Vagina (tissue), 2 donors: ENCODE measurements at places on chromosomes 7 and 10.

- peaks cover 10% of the 10 kb centered on the region for H3K36me3 ChIP-seq
- H3K4me3 ChIP-seq, result no peak overlapping the region
- peaks cover 67% of the 10 kb centered on the region for H3K4me1 ChIP-seq
- DNase-seq, result no peak
- no peaks in the 10 kb centered on the region for H3K27me3 ChIP-seq
Observed at GRCh38 chr7:27745064-27745583, 5.2 kb downstream of the TAX1BP1 start.

DNA sequence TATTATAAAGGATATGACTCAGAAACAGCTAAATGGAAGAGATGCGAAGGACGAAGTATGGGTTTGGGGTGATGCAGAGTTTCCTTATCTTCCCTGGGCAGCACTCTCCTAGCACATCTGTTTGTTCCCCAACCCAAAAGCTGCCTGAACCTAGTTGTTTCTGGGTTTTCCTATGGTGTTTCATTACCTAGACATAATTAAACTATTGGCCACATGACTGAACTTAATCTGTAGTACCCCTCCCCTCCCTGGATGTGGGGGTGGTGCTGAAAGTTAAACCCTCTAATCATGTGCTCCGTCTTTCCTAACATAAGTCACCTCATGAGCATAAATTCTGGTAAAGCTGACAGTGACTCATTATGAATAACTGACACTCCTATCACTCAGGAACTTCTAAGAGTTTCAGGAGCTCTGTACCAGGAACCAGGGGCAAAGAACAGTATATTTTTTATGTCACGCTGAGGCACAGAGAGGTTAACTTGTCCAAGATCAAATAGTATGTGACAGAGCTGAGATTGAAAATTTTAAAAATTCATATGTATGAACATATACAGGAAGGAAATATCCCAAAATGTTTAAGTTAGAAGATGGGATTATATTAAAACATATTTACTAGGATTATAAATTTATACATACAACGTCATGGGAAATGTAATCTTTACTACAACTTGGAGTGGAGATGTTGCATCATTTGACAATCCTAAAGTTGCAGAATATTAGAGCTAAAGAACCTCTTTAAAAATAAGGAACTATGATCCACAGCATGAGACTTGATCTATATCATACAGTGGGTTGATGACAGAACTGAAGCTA is 4.8 kb downstream of the STRIP2 start:
- DNase-seq, result peak; percentile 19
- H3K4me1 ChIP-seq, result peaks cover 9% of the 10 kb centered on the region
- no peaks in the 10 kb centered on the region for H3K36me3 ChIP-seq

- H3K4me1 ChIP-seq, result no peaks in the 10 kb centered on the region
- H3K36me3 ChIP-seq, result no peaks in the 10 kb centered on the region
- DNase-seq, result no peak
- no peak overlapping the region for H3K4me3 ChIP-seq
Observed at GRCh38 chr10:82811621-82812020, 936.6 kb downstream of the NRG3 start.

- H3K27me3 ChIP-seq, result no peaks in the 10 kb centered on the region
- no peak overlapping the region for H3K4me3 ChIP-seq
- no peak for DNase-seq
- no peak overlapping the region for H3K27ac ChIP-seq
- H3K36me3 ChIP-seq, result no peaks in the 10 kb centered on the region
Observed at GRCh38 chr7:40175725-40176510, 41.1 kb downstream of the SUGCT start.

DNA sequence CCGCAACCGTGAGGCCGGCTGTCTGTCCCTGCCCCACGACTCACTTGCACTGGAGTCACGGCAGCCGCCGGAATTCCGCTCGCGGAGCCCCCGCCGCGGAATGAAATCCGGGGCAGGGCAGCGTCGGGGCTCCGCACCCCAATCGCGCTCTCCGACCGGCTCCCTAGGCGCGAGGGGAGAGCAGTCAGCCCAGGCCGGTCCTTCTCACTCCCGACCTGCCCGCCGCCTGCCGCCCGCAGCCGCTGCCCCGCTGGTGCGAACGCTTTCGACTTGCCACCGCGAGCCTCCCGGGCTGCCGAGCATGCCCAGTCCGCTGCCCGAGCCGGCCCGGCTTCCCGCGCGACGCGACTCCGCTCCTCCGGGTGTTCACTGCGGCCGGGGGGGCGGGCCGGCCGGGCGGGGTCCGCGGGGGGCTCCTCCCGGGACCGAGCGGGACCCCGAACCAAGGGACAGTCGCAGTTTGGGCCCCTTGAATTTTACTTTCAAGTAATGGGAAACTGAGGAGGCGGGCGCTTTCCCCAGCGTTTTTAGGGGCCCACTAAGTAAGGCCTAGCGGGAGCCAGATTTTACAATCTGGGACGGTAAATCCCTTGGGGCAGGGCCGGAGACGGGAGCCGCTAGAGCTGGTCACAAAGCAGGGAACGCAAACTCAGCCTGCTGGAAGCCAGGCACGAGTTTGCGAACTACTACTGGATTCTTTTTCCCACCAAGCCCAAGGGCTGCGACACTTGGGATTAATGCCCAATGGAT is at the start of gene SGMS1:
SGMS1 (minus strand) TSS at position 294 of the 750 bp plus-strand sequence. CDS start 279,842 bp downstream, outside the sequence.
- DNase-seq, result peak; percentile 92
- H3K27me3 ChIP-seq, result no peaks in the 10 kb centered on the region
- peak within 1 kb of the TSS; percentile 86 for H3K4me3 ChIP-seq
- peak within 1 kb of the TSS; percentile 98 for H3K27ac ChIP-seq
- H3K4me1 ChIP-seq, result peaks cover 37% of the 10 kb centered on the region

DNA sequence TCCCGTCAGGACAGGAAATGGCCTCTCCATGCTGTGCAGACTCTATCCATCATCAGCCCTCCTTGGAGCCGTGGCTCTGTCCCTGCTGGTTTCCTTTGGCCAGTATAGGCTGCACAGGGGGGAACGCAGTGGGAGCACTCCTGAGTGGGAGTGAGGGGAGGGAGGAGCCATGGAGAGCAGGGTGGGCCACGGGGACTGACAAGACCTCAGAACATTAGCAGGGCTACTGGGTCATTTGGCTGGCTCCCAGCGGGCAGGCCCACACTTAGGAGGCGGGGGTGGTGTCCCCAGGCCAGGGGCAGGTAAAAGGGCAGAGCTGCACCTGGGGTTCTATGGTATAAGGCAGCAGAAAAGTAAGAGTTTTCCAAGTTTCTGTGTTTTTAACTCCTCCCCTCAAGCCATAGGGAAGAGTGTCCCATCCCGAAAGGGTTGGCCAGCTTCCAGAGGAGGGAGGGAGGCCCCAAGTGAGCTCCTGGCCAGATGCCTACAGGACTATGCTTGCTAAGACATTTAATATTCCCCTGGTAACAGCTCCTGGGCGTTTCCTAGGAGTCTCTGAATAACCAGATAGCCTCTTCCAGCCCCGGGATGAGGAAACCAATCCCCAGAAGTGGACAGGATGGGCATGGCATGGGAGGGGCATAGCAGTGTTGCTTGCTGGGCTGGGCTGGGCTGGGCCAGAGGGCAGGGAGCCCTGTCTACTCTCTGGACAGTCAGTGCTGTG is 5.5 kb upstream of the OPN4 start:
- no peak overlapping the region for H3K27ac ChIP-seq
- DNase-seq, result peak; percentile 93

DNA sequence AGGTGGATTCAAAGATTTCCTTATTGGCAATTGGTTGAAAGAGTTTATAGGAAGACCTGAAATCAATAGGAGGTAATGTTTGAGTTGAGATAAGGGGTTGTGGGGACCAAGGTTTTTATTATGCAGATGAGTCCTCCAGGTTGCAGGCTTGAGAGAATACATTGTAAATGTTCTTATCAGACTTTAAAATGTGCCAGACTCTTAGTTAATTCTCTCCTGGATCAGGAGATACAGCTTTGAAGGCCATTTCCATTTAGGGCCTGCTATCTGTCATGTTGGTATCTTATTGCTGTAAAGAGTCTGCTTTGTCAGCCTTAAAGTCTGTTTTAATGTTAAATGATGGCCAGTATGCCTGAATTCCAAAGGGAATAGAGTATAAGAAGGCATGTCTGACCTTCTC is 61.8 kb upstream of the CALCR start:
- H3K36me3 ChIP-seq, result no peaks in the 10 kb centered on the region
- H3K27me3 ChIP-seq, result no peaks in the 10 kb centered on the region
- no peak for DNase-seq
- H3K27ac ChIP-seq, result no peak overlapping the region

DNA sequence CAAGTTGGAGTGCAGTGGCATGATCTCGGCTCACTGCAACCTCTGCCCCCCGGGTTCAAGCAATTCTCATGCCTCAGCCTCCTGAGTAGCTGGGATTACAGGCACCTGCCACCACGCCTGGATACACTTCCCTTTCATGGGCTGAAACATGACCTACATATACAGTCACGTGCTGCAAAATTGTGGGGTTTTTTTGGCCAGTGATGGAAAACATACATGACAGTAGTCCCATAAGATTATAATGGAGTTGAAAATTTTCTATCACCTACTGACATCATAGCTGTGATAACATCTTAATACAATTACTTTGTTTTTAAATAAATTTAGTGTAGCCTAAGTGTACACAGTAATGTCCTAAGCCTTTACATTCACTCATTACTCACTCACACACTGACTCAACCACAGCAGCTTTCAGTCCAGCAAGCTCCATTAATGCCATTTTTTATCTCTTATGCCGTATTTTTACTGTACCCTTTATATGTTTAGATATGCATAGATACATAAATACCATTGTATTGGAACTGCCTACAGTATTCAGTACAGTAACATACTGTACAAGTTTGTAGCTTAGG is 79.9 kb upstream of the TMEM196 start:
- H3K27ac ChIP-seq, result no peak overlapping the region
- DNase-seq, result no peak
- H3K27me3 ChIP-seq, result no peaks in the 10 kb centered on the region
- no peak overlapping the region for H3K4me3 ChIP-seq
- H3K36me3 ChIP-seq, result no peaks in the 10 kb centered on the region

- H3K36me3 ChIP-seq, result no peaks in the 10 kb centered on the region
- DNase-seq, result no peak
- peaks cover 18% of the 10 kb centered on the region for H3K4me1 ChIP-seq
- no peaks in the 10 kb centered on the region for H3K27me3 ChIP-seq
- no peak overlapping the region for H3K27ac ChIP-seq
Observed at GRCh38 chr7:159064816-159065510, 79.7 kb downstream of the VIPR2 start.

DNA sequence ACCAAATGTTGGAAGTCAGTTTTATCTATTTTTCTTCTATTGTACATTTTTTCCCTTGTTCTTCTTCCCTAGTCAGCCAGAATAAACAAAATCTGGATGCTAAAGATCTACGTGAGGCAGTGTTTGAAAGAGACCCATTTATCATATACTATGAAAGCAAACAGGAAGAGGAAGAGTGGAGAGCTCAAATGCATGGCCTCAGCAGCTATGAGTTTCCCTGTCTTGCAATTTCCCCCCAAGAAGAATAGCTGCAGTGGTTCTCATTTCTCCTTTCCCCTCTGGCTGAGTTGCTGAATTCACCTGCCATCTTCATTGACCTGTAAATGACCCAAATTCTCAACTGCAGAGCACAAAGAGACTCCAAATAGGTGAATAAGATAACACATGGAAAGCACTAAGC is 347.1 kb upstream of the NRP1 start:
- H3K36me3 ChIP-seq, result no peaks in the 10 kb centered on the region
- H3K4me3 ChIP-seq, result no peak overlapping the region
- no peak overlapping the region for H3K27ac ChIP-seq

DNA sequence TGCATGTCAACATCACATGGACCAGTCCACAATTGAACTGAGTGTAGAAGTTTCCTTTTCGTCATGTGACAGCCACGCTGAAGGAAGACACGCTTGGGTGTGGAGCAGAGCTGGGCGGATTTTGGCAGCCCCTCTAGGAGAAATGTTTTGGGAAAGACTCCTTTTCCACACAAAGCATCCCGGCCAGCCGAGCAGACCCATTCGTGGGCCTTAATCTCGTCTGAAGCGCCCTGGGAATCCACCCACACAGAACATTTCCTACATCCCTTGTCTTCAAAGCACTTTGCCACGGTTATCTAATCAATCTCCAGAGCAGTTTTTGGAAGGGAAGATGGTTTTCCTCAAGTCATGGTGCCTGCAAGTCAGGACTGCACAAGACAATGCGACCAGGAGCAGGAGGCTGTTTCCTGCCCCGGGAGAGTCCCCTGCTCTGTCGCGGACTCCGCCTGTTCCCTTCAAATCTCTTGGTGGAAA is 8.4 kb upstream of the IFT22 start:
- H3K36me3 ChIP-seq, result no peaks in the 10 kb centered on the region
- H3K4me3 ChIP-seq, result no peak overlapping the region
- H3K27me3 ChIP-seq, result no peaks in the 10 kb centered on the region
- no peak for DNase-seq

DNA sequence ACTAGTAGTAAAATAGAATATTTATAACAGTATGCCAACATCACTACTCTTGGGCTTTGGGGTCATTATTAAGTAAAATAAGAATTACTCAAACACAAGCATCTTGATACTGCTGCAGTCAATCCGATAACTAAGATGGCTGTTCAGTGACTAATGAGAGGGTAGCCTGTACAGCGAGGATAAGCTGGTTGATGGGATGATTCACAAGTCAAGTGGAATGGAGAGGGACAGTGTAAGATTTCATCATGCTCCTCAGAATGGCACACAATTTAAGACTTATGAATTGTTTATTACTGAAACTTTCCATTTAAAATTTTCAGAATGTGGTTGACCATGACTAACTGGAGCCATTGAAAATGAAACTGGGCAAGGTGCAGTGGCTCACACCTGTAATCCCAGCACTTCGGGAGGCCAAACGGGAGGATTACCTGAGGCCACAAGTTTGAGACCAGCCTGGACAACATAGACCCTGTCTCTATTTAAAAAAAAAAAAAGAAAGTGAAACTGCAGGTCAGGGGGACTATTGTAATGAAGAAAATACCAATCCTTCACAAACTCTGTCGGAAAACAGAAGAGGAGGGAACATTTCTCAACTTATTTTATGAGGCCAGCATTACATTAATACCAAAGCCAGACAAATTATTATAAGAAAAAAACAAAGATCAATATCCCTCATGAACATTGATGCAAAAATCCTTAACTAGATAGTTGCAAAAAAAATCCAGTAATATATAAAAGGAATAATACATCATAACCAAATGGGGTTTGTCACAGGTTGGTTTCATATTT is 11.2 kb downstream of the AVL9 start:
- H3K4me3 ChIP-seq, result no peak overlapping the region
- H3K27ac ChIP-seq, result no peak overlapping the region
- DNase-seq, result no peak
- no peaks in the 10 kb centered on the region for H3K27me3 ChIP-seq
